ENCODE measurements at places on chromosomes 7 and 10.

DNA sequence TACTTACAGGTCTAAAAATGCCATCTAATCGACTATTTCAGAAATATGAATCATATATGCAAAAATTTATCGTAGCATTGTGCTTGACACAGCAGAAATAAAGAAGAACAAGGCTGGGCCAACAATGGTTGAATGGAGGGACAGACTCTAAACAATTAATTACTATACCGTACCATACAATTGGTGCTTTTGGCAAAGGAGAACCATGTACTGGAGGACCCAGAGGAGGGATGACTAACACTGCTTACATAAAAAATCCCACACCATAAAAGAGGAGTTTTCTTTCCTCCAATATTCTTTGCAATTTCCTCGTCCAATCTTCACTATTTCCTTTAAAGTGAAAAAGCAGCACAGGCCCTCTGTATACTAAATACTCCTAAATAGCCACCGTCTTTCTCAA, 94.1 kb downstream of the SGMS1 start:
- DNase-seq: no peak

- DNase-seq: no peak
Measured at GRCh38 chr10:26215935-26216584, 514 bp upstream of the GAD2 start.

GRCh38 chr7:88759230-88760135, at the start of gene ZNF804B:
ZNF804B (plus strand) TSS chr7:88759700; CDS start chr7:88759977, 277 bp downstream.
- no peak for DNase-seq

DNA sequence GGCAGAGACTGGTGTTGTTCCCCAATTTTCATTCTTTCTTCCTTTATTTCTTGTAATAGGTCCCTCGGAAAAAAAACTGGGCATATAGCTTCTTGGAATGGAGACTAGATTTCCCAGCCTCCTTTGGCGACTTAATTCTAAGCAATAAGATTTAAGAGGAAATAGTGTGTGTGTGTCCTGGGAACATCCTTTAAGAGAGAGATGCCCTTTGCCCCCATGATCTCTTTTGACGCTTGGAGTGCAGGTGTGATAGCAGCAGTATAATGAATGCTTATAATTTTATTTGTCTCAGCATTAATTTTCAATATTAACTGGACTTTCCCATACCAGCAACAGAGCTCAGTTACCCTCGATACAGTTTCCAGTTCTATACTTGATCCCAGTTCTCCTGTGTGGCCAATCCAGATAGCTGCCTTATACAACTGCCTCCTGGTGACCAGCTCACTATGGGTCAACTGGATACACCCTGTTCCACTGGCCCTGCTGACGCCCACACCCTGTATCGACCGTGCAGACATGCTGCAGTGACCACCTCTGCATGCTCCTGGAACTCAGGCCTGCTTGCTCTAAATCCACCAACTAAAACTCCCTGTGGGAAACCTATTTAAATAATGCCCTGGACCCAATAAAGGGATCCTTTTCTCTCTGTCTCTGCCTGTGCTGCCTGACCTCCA, 13.9 kb downstream of the TMEM176A start:
- DNase-seq: no peak

GRCh38 chr7:158638001-158638400, 50.4 kb upstream of the PTPRN2 start:
- DNase-seq: no peak

- DNase-seq: peak; percentile 47
Measured at GRCh38 chr10:100743626-100744135, 1.7 kb upstream of the PAX2 start.

- no peak for DNase-seq
Measured at GRCh38 chr10:33950206-33950605, 615.7 kb upstream of the NRP1 start.

DNA sequence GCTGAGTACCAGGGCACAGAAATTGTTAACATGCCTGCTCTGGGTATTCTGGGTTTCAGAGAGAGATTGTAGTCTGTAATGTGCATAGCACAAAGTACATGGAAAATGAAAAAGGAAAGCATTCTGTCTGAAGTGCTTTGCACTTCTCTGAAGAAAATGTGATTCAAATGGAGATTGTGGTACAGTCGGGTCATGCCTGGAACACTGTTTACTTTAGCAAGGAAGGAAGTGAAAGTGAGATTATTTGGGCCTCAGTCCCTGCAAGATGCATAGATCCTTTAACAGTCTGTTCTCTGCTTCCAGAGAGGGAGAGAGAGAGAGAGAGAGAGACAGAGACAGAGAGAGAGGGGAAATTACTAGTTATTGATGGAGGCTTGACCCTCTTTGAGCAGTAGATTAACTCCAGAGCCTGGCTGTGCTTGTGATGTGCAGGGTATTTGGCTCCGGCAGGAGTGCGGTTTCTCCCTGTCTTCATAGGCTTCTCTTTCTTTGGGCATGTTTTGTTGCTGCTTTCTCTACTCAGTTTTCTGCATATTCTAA, 5.4 kb downstream of the VWC2 start:
- DNase-seq: no peak

DNA sequence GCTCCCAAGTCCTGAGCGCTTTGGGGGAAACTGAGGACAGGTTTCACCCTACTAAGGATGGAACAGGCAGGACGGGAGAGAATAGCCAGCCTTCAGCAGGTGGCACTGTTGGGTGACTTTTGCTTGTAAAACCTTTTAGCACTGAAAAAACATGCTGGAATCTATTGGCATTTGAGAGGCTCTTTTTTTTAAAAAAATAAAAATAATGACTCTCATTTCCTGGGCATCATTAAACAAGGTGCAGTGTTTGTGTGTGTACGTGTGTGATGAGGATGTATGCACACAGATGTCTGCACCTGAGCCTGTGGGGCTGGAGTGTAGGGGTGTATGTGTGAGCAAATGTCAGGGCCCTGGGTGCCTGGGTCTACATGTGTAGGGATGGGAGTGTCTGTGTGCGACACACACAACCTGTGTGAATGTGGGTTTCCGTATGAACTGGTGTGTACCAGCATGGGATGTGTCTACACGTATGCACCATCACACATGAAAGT, 177.9 kb downstream of the RPS24 start:
- no peak for DNase-seq

DNA sequence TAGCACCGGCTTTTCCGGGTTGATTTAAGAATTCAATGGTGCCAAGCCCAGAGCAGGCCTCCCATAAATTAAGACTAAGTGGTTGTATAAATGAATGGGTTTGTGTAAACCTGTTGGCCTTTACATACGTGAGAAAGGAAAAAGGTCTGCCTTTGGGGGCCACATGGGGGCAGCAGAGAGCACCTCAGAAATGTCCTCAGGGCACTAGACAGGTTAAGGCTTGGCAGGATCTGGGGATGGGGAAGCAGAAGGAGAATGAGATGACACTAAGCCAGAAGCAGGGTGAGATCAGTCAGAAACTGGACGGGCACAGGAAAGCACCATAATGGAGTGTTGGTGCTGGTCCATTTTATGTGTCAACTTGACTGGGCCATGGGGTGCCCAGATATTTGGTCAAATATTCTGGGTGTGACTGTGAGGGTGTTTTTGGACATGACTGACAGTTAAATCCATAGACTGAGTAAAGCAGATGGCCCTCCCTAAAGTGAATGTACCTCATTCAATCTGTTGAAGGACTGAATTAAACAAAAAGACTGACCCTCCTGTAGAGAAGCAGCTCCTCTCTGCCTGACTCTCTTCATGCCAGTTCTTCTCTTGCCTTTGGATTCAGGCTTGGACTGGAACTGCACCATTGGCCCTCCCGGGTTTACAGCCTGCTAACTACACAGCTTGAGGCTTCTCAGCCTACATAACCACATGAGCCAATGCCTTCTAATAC, 58.9 kb downstream of the FRMPD2 start:
- DNase-seq: no peak

- DNase-seq: no peak
Measured at GRCh38 chr10:109880886-109881768, 42.2 kb downstream of the XPNPEP1 start.

All from CD4-positive, alpha-beta T cell treated with Interferon alpha-2 for 1 hour (primary cell).